NCI-H1105 (cell line): ENCODE measurements at places on chromosomes 2 and 18.

DNA sequence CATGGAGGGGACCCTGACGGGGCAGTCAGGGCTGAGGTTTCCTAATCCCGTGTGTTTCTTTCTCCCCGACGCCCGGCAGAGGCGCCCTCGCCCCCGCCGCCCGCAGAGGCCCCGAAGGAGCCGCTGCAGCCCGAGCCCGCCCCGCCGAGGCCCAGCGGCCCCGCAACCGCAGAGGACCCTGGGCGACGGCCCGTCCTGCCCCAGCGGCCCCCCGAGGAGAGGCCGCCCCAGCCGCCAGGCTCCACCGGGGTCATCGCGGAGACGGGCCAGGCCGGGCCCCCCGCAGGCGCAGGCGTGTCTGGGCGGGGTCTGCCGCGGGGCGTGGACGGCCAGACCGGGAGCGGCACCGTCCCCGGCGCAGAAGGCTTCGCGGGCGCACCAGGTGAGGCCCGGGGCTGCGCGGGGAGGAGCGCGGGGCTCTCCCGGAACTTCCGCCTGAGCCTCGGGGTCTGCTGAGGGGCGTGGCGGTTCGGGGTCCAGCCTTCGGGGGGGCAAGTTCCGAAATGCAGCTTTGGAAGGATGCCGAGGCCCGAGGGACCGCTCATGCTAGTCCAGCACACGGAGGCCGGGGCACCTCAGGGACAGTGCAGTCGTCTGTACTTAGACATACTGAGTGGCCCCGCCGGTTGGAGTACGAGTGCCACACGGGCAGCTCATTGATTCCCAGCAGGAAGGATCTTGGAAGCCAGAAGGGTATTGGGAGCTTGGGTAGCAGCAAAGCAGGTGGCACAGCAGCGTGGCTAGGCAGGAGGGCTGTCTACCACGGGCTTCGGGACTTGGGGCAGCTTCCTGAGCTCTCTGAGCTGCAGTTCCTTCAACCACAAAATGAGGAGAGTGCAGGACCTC is 60.1 kb downstream of the EMILIN2 start:
- DNase-seq: no peak

GRCh38 chr2:39913648-39914461 is 134.8 kb upstream of the THUMPD2 start:
- DNase-seq: peak; percentile 57

DNA sequence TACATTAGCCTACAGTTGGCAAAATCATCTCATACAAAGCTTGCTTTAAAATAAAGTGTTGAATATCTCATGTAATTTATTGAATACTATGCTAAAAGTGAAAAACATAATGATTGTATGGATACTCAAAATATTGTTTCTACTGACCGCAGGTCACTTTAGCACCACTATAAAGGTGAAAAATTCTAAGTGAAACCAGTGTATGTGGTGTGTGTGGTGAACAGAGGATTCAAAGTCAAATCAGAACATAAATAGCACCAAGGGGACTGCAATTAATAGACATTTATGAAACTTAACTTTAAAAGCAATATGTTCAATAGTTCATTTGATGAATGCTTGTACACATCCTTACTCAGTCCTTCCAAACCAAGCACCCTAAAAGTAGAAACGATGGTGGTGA is 145.8 kb downstream of the AKAIN1 start:
- no peak for DNase-seq

DNA sequence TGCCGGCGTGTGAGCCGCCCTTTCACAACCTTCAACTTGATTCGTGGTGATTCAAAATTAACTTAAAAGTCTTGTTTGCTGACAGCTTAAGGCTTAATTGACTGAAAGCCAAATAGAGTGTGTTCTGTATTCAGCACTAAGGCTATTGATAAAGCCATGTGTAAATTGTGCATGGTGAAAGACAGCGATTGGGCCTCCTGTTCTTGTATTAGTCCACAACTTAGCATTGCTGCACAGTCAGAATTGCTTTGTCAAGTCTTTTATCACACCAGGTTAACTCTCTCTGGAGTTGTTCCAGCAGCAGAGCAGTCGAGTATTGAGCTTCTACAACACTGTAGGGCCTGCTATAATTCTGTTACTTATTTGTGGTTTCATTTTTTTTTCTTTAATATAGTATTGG is 210.1 kb downstream of the WDR7 start:
- peak; percentile 72 for DNase-seq
